Activated T-helper 1 cell treated with anti-CD3 and anti-CD28 coated beads, Interleukin-2, amount 50 U/mL, for 16 hours (primary cell): ENCODE measurements at places on chromosomes 2 and 18.

- no peak for DNase-seq
Measured at GRCh38 chr18:6222271-6222670, 192.4 kb downstream of the L3MBTL4 start.

DNA sequence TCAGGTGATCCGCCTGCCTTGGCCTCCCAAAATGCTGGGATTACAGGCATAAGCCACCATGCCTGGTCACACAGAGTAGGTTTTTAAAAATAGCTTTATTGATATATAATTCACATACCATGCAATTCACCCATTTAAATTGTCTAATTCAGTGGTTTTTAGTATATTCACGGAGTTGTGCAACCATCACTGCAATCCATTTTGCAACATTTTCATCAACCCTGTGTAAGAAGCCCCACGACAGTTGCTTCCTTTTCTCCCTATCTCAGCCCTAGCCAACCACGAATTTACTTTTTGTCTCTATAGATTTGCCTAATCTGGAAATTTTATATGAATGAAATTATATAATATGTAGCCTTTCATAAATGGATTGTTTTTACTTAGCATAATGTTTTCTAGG is 266.4 kb downstream of the NAPG start:
- DNase-seq, result no peak

DNA sequence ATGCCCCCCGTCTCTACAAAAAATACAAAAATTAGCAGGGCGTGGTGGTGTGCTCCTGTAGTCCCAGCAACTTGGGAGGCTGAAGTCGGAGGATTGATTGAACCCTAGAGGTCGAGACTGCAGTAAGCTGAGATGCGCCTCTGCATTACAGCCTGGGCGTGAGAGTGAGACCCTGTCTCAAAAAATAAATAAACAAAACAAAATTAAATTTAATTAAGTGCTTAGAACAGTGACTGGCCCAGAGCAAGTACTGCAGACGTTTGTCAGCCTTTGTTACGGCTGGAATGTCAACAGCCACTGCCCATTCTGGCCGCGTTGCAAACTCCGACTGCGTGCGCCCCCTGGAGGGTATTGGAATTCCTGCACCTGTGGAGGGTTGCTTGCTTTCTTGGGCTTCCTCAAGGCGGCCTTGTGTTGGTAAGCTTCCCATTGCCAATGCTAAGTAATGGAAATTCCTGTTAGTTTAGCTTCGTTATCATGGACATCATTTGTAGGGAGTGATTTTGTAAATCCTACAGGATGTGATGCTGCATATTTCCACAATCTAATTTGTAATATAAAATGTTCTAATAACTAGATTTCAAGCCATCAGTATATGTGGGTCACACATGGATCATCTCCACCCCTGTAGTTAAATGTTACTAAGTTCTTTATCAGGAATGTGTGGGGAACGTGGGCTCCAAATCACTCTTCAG is 15.9 kb upstream of the ATP6V1B1 start:
- peak; percentile 41 for DNase-seq

GRCh38 chr2:218885981-218886947 is 5.6 kb downstream of the WNT10A start:
- no peak for DNase-seq

- no peak for DNase-seq
Measured at GRCh38 chr18:48060346-48060745, 129.9 kb upstream of the SMAD2 start.

DNA sequence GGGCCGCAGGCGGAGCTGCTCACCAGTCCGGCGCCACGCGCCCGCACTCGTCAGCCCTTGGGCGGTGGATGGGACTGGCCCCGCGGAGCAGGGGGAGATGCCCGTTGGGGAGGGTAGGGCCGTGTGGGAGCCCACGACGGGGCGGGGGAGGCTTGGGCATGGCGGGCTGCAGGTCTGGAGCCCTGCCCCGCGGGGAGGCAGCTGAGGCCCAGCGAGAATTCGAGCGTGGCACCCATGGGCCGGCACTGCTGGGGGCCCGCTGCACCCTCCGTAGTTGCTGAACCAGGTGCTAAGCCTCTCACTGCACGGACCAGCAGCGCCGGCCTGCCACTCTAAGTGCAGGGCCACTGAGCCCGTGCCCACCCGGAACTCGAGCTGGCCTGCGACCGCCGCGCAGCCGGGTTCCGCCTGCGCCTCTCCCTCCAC is 182.4 kb upstream of the ERBB4 start:
- no peak for DNase-seq

GRCh38 chr2:230873661-230874401 is 9.1 kb downstream of the ITM2C start:
- no peak for DNase-seq

GRCh38 chr2:219169930-219170654 is at the start of gene SLC23A3:
Gene SLC23A3 (minus strand): TSS chr2:219170029. CDS start chr2:219169984, 45 bp downstream.
- no peak for DNase-seq

GRCh38 chr2:240162939-240163714 is 22.7 kb upstream of the OTOS start:
- no peak for DNase-seq

- DNase-seq, result no peak
Measured at GRCh38 chr2:185384822-185385560, 353.6 kb upstream of the FSIP2 start.

GRCh38 chr2:113879457-113879856 is 10.4 kb upstream of the ACTR3 start:
- DNase-seq, result no peak

DNA sequence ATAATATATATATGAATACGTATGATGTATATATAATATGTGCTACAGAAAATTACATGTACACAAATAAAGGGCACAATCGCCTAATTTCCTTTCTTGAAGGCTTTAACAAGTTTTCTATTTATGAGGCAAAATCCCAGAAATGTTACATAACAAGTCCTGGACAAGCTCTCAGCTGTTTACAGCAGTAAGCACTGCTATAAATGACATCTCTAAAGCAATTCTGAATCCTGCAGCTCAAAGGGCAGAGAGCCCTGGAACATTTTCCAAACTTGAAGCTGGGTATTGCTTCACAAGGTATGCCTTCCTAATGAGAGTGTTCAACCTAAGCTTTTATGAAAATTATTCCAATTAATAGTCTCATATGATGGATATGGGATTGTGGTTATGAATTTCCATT is 222.3 kb upstream of the GCFC2 start:
- no peak for DNase-seq

DNA sequence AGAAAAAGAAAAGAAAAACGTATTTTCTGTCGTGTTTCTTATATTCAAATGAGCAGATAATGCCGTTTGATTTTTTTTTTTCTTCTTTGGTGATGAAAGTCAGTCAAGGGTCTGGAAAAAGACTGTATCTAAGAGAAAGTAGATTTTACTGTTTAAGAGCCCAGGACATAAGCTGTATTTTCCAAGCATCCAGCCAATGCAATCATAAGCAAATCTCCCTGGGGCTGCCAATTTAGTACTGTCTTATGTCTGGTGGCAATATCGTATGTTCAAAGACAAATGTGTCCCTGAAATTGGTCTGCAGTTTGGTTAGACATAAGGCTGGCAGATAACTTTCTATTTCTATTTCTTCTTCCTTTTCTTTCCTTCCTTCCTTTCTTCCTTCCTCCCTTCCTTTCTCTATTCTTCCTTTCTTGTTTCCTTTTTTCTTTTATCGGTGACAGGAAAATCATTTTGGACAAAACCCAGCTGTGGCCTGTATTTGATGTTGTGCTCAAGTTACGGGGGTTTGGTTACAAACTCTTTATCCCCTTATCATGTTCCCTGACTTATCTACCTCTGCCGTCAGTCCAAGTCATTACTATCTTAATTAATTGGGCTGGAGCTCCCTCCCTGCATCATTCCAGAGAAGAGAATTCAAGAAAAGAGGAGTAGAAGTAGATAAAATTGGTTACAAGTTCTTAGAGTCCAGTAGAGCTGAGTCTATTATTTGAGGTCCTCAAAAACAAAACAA is 683.4 kb upstream of the FSHR start:
- DNase-seq, result no peak

GRCh38 chr2:240686460-240686859 is 3.8 kb upstream of the AQP12B start:
- no peak for DNase-seq

- DNase-seq, result no peak
Measured at GRCh38 chr2:238820916-238821315, 27.0 kb upstream of the TWIST2 start.

GRCh38 chr2:60104514-60105505 is 448.6 kb downstream of the BCL11A start:
- no peak for DNase-seq

- DNase-seq, result peak; percentile 51
Measured at GRCh38 chr18:13823707-13824395, at the start of gene MC5R. Gene MC5R (plus strand): TSS chr18:13824149. CDS start chr18:13825766, 1,617 bp downstream.

DNA sequence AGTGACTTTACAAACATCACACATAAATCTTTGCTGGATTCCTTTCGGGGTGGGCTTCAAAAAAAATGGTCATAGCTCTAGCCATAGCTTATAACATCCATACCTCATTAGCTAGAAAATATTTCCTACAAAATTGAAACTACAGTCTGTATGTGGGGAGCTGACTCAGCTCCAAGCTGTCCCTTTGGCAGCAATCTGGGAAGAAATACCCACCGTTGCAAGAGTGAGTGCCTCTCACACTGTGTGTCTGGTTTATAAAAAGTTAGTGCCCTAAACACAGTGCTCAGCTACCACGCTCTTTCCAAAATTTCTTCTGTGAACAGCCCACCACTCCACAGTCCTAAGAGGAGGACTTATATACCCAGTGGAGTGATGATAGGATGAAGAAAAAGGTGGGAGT is 170.1 kb downstream of the RBM43 start:
- DNase-seq, result no peak

- no peak for DNase-seq
Measured at GRCh38 chr18:7600528-7601245, 33.6 kb downstream of the PTPRM start.

GRCh38 chr2:26721115-26722032 is 28.9 kb downstream of the KCNK3 start:
- no peak for DNase-seq

DNA sequence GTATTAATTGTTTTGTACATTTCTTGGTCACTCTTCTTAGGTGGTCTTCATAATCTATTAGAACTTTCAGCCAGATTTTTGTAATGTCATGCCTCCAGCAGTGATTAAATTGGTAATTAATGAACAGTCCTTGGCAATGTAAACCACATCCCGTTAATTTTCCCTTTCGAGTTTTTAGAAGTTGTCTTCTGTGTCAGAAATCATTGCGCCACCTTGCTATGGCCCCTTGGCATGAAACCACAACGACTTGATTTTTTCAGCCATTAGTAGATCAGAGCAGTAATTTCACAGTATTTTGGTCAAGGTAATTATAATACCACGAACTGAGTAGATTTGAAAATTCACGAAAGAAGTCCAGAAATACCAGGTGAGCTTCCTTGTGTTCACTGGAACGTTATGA is 86.0 kb upstream of the OTX1 start:
- no peak for DNase-seq

DNA sequence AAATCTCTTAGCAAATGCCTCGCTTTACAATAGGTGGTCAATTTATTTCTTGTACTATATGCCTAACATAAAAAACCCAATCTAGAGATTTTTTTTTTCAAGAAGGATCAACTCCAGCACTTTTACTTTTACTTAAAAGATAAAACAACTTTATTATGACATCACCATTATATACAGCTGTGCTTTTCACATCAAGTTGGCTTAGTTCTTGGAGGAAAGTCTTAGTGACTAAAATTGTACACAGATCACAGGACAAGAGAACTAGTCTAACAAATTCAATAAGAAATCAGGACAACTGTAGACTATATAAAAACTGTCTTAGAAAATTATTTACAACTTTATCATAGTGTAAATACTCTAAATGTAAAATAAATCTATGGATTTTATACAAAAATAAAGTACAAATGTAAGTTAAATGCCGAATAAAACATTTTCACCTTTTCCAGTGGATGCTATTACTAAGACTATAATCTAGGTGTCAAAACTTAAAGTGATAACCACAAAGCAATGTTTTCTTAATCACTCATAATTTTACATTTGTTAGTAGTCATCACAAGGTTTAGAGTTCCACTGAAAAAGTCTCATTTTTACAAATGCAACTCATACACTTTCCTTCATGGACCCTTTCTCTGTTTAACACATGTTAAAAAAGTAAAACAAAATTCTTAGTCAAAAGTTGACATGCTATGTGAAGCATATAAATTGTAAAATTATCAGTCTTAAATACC is 5.4 kb upstream of the CD302 start:
- DNase-seq, result no peak

GRCh38 chr2:186590759-186591505 is 1.1 kb downstream of the ITGAV start:
- no peak for DNase-seq
